ENCODE measurements at places on chromosomes 2 and 18.

- no peak for DNase-seq
These were observed 1484.5 kb upstream of the ZEB2 start for GRCh38 chr2:146004462-146004861.

- no peak for DNase-seq
These were observed 87.1 kb downstream of the POLE4 start for GRCh38 chr2:75045526-75046050.

DNA sequence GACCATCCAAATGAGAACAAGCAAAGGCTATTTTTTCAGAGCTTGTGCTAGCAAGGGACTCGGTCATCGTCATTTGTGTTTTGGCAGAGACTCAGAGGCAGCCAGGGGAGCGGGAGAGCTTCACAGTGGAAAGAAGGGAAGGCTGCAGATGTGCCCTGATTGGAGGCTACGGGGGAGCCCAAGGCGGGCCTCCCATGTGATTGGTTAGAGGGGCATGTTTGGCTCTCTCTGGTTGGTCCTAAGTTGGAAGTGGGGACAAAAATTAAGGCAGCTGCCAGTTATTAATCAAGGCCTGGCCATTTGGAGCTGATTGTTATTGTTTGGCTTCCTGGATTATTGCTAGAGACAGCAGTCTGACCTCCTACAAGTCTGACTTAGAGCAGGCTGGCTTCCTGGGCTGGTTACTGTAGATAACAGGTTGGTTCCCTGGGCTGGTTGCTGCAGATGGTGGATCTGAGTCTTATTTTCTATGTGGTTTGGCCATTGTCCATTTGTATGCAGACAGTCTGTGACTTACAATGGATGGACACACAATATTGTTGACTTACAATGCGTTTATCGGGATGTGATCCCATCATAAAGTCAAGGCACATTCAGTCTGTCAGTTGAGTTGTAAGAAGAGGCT, 5.9 kb downstream of the FER1L5 start:
- DNase-seq, result no peak

DNA sequence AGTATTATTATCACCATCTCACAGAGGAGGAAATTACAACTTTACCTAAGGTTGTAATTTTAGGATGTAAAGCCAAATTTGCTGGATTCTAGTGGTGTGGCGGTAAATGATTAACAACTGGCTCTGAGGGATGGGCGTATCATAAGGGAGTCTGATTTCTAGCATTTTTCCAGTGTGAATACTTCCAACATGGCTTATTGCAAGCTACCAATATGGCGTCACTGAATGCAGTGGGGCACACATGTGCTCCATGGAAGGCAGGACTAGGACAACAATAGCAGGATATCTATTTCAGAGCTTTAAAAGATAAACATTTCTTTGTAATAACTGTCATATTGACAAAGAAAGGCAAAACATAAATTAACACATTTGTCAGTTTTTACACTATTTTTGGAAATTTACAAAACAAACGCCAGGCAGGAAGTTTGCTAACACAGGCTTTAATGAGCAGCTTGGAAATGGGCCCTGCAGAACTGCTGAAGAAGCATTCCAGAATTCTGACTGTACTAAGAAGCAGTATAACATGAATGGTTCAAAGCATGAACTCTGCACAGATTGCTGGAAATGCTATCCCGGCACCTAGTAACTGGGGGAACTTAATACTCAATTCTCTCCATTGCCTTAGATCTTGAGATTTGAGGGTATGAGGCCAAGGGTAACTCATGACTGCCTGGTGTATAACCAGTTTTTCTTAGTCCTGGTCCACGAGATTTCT, 439.3 kb upstream of the MAP2 start:
- no peak for DNase-seq

DNA sequence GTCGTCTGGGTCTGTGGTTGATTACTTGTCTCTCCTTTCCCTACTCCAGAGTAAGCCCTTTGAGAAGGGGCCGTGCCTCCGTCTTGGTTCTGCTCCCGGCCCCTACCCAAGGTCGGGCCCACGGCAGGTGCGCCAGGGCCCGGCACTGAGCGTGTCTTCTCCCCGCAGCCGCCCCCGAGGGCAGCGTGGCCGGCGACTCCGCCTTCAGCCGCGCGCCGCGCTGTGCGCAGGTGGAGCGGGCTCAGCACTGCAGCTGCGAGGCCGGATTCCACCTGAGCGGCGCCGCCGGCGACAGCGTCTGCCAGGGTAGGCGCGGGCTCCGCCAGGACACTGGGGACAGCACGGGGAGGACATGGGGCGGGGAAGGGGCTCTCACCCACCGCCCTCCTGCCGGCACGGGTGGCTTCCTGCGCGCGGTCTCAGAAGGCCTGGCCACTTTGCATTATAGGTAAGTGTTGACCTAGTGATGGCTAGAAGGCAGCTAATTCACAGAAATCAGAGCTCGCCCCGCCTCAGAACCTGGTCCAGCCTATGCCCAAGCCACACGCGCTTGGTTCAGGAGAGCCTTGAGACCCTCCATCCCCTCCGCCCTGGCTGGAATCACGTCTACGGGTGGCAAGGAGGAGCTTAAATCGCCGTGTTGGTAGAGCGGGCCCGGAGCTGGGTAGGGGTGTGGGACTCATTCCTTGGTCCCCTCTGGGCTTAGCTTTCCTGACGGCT, 43.5 kb downstream of the FBLN7 start:
- DNase-seq, result no peak

GRCh38 chr2:109175350-109175678, 46.3 kb downstream of the SH3RF3 start:
- DNase-seq, result no peak

GRCh38 chr18:28019425-28020108, 157.4 kb downstream of the CDH2 start:
- DNase-seq, result no peak

GRCh38 chr18:33275843-33276242, 164.7 kb downstream of the CCDC178 start:
- DNase-seq, result no peak
